Parietal lobe (tissue), 2 donors: ENCODE measurements at places on chromosomes 1 and 21. TPM values are rescaled to one million over a fixed set of nuclear protein-coding genes. Genes with fewer than 3 reads are reported as not detected.

Gene IL20
- not detected for total RNA-seq

Gene SPRR2E
- not detected for total RNA-seq

Gene DYNLT4
- not detected for total RNA-seq

Gene LCE1C
- not detected for total RNA-seq

Gene PCP4
- 2.5 TPM for total RNA-seq

Gene NPHS2
- not detected for total RNA-seq
